ENCODE measurements at places on chromosomes 7 and 10. TPM values are rescaled to one million over a fixed set of nuclear protein-coding genes. Genes with fewer than 3 reads are reported as not detected.

Gene PODXL
- 71.0 TPM for polyA plus RNA-seq

- peak; percentile 7 for DNase-seq
Measured at GRCh38 chr7:156669035-156669828, 28.7 kb downstream of the RNF32 start.

GRCh38 chr10:113497198-113497597 is 55.7 kb upstream of the HABP2 start:
- DNase-seq = no peak

DNA sequence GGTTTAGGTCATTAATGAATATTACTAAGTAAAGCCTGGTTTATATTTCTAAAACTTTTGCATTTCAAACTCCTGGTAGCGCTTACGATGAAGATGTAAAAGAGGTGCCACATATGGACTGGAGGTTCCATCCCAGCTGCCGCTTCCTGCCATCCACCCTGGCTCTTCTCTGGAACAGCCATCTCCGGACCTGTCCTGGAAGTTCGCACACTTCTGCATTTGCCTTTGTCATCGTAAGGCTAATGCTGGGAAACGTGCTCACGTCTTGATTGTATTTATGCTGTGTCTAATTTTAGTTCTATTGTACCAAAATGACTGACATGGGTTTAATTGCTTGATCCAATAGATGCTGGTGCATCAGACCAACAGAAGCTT is 103.1 kb downstream of the HIPK2 start:
- DNase-seq = no peak

DNA sequence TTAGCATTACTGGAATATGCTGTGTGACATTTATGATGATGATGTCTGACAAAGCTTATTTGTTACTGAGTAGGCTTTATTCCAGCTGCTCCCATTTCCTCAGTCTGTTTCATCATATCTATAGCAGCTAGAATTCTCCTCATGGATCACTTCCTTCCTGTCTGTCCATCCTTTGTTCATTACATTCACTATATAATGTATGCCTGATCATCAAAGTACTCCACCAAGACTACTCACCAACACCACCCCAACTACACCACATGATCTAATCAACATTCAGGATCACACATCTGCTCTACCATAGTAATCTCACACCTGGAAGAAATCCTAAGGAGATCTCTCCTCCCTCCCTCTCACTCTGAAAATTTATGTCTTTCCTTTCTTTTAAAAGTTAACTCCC is 61.3 kb downstream of the APBB1IP start:
- no peak for DNase-seq

Gene ZNF736
- 6.8 TPM for polyA plus RNA-seq

Gene VWA2
- polyA plus RNA-seq = 4.1 TPM

Gene CTAGE4
- 0.53 TPM for polyA plus RNA-seq

DNA sequence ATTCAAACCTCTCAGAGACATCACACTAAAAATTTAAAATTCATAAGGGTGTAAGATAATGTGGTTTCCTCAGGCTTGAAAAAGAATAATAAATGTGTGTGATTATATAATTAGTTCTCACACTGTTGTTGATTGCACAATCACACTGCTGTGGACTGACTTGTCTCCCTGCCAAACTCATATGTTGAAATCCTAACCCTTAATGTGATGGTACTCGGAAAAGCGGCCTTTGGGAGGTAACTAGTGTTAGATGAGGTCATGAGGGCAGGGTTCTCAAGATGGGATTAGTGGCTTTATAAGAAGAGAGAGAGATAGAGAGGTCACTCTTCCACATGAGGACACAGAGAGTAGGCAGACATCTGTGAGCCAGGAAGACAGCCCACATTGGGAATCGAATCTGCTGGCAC is 128.5 kb upstream of the COL1A2 start:
- DNase-seq = no peak

Gene CALHM3
- polyA plus RNA-seq = not detected

All from muscle of leg (tissue), 16 donors.